ENCODE measurements at places on chromosomes 12 and 14.
A peak's percentile ranks its signal among the peaks of the same experiment; 100 is the strongest.

DNA sequence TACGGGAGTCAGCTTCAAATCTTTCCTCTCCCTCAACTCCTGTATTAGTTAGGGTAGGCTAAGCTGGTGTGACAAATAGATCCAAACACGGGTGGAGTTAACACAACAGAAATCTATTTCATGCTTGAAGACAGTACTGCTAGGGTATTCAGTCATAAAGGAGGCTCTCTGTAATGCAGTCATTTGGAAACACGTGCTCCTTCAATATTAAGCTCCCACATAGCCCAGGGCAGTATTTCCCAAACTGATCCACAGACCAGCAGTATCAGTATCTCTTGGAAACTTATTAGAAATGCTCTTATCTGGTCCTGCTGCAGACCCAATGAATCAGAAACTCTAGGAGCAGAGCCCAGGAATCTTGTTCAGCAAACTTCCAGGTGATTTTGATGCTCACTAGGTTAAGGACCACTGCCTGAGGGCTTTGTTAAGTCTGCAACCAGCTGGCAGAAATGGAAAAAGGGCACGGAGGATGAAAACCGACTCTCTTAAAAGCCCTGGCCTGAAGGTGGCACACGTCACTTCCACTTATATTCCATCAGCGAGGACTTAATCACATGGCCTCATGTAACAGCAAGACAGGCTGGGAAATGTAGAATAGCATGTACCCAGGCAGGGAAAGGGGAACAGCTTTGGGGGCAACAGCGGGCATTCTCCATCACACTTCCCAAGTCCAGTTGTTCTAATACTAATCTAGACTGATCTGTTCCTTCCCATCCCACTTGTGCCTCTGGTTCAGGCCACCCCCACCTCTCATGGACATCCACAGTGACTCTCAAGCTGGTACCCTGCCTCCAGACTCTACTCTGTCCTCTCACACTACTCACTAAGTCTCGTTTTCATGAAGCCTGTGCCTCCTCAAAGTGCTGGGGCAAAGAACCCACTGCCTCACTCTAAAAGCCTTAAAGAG, 38.2 kb upstream of the RIC8B start:
- DNase-seq, result no peak

DNA sequence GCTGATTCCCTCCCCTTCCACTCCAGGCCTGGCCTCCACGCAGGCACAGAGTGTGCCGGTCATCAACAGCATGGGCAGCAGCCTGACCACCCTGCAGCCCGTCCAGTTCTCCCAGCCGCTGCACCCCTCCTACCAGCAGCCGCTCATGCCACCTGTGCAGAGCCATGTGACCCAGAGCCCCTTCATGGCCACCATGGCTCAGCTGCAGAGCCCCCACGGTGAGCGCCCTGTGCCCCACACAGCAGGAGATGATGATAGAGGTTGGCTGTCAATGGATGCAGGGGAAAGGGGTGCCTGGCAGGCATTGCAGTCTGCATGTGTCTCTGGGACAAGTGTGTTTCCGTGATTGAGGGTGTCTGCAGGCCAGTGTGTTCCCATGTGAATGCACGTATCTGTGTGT, 18.8 kb downstream of the C12orf43 start:
- DNase-seq, result no peak

GRCh38 chr14:54132496-54132895, 175.9 kb upstream of the BMP4 start:
- DNase-seq, result no peak

DNA sequence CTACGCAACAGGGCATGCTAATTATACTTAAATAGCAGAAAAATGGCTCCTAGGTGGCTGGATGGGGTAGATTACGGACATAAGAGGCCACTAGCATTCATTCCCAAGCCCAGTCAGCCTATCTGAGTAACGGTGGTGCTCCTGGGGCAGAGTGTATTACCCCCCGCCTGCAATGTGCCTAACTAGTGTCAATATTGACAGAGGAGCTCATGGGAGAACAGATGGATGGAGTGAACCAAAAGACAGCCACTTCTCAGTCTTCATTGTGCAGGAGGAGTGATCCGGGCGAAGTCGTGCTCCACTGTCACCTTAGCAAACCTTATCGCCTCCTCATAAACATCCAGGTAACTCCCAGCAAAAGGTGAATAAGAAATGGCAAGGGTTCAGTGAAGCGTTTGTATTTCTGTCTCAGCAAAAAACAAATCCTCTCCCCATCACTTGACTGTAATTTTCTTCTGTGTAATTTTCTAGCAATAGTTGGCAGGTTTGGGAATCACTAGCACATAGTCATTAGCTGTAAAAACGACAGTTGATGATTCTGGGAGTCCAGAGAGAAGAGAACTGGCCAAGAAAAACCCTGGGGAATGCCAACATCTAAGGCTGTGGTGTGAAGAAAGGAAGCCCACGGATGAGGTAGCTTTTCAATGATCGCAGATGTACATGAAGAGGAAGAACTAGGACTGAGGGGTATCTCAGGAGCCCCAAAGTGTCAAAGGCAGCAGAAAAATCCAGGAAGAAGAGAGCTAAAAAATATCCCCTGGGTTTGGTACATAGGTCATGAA, 126.6 kb upstream of the BCL2L14 start:
- DNase-seq, result no peak

GRCh38 chr12:75692876-75693275, 181.5 kb upstream of the KRR1 start:
- no peak for DNase-seq

DNA sequence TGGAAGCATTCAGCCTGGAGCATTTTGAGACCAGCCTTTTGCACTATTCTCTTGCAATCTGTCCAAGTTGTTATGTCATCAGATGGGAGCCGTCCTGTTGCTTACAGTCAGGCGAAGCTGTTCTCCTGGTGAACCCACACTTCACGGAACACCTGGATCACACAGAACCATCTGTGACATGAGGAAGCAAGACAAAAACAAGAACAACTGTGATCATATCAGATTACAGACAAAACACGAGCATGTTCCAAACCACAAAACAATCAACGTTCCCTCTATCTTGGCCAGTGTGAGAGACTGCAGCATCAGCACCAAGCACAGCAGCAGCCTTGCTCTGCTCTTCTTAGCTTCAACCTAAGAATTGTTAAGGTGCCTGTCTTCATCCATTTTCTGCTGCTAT, 180.5 kb upstream of the SFSWAP start:
- DNase-seq, result no peak

DNA sequence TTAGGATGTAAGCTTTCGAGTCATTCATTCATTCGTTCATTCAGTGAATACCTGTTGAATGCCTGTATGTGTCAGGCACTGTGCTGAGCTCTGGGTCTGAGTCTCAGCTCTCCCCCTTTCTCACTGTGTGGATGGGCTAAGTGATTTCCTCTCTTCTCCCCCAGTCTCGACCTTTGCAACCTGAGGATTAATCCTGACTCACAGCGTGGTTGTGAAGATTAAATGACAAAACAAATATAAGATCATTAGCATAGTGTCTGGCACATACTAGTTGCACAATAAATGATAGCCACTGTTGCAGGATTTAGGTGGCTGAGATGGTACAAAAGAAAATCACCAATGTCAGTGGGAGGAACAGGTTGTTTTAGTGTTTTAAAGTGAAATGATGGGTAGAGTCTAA, 136.7 kb downstream of the GPR135 start:
- DNase-seq, result no peak

DNA sequence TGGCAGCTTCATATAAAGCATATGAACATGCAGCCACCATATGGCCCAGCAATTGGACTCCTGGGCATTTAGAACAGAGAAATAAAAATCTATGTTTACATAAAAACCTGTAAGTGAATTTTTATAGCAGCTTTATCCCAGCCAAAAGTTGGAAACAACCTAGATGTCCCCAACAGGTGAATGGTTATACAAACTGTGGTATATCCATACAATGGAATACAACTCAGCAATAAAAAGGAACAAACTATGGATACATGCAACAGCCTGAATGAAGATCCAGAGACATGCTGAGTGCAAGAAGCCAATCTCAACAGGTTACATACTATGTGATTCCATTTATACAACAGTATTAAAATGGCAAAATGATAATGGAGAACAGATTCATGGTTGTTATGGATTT, 3.7 kb downstream of the TMTC1 start:
- DNase-seq, result no peak

DNA sequence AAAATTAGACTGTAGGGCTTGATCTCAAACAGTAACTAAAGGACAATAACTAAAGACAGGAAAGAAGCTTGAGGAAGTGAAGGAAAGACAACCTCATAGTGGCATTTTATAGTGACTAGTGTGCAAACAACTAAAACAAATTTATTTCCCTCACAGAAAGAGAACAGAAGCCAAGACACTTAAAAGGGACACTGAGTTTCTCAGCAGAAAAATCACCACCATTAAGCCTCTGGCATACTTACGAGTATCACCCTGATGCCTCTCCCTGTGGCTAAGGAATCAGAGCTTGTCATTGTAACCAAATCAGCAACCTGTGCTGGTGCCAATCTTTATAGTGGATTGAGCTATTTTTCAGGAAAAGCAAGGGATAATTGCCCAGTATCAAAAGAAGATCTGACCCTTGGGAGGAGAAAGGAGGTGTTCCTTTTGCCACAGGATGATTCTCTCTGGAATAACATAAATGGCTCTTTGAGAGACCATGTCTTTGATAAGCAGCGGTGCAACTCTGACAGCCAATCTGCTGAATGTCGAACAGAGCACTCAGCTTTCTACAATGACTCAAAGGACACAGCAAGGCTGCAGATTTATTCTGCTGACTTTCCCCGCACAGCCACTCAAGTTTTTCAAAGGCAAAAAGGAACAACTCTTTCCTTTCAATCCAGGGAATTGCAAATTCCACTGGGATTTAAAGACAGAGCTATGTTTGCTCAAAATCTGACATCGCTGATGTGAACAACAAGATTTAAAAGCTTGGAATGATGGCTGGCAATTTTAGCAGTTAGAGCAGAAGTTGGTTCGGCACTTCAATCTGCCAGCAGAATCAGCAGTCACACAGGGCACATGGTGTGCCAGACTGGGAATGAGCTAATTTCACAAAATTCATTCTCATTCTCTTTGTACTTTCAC, 34.6 kb downstream of the ATF7 start:
- DNase-seq, result no peak

GRCh38 chr12:5556946-5557673, 125.2 kb downstream of the NTF3 start:
- DNase-seq, result no peak

GRCh38 chr14:100741966-100742365, 15.3 kb downstream of the DLK1 start:
- DNase-seq, result no peak

GRCh38 chr14:101192661-101193000, 289.1 kb upstream of the RTL1 start:
- DNase-seq, result no peak

GRCh38 chr12:58889557-58889956, 30.7 kb downstream of the LRIG3 start:
- no peak for DNase-seq

DNA sequence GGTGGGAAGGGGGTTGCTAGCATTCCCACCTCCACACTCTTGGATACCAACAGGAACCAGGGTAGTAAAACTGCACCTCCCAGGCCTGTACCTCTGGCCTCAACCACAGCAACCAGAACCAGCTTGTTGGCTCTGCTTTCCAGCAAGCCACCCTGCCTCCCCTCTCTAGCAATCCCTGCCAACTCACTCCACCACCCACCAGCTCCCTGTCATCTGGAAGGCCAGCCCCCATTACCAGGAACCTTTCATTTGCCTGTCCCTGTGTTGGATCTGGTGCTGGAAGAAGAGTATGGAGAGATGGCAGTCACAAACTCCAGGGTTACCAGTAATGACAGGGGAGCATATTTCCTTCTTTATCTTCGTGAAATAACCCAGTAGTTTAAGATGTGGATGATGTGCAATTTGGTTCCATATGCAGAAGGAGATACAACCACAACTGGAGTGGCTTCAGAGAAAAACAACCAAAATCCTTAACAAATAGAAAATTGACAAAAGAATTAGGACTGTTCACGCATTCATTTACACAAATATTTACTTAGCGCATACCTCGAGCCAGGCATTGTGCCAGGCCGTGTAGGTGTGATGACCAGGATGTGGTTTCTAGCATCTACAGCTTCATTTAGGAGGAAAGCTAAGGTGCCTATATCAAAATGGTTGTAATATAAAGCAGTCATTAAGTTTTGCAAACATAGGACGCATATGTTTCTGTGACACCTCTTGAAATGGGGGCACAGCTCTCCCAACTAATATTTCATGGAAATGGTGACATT, 3.4 kb downstream of the B4GALNT3 start:
- DNase-seq, result no peak

DNA sequence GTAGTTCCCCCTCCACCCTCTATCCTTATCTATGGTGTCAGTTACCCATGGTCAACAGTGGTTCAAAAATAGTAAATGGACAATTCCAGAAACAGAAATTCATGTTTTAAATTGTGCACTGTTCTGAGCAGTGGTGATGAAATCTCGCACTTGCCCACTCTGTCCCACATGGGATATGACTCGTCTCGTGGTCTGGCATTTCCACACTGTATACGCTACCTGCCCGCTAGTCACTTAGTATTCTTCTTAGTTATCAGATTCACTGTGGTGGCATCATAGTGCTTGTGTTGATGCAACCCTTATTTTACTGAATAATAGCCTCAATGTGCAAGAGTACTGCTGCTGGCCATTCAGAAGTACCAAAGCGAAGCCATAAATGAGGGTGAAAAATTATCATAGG, 507.0 kb downstream of the SNAPC1 start:
- no peak for DNase-seq

DNA sequence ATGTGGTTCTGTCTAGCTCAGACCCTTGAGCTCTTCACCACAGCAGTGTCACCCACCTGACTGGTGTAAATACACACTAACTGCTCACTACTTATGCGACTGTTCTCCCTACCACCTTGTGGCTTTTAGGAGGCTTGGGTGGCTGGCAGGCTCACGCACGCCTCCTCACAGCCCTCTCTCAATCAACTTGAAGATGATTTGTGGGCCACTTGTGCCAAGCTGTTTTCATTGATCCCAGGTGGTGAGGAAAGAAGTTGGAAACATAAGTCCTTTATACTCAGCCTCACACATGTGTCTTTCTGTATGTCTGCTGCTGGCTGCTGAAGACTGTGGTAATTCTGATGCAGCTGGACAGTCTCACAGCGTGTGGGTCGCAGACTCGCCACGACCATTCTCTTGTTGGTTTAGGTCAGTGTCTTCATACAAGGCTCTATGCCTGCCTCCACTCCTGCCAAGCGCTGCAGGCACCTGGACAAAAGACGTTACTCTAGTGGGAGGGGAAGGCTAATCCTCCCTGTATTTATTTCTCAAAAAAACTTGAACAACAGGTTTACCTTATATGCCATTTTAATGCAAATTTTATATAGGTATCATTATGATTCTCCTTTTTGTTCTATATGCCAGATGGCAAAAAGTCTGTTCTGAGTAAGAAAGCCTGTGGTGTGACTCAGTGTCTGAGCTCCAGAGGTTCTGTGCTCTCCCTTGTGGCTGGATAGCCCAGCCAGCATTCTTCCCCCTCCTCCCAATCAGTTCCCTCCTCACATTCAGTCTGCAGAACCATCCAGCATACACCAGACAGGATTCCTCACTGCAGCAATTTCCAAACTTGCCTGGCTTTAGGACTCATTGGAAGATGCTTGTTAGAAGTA, 115.6 kb downstream of the DIP2B start:
- DNase-seq, result no peak

GRCh38 chr12:75738486-75738885, 227.1 kb upstream of the KRR1 start:
- DNase-seq, result no peak

GRCh38 chr12:51391283-51392123, at the start of gene GALNT6:
Gene GALNT6, minus strand, starts transcription at chr12:51391406. Its CDS starts 11,625 bp downstream, at chr12:51379781.
- peak; percentile 87 for DNase-seq

- DNase-seq, result no peak
Measured at GRCh38 chr14:74080820-74081460, 3.3 kb downstream of the ALDH6A1 start.

GRCh38 chr12:33427071-33427470, 12.5 kb downstream of the SYT10 start:
- no peak for DNase-seq

Data from Peyer's patch (tissue), 4 donors.